GOT3 (cell line): ENCODE measurements at places on chromosomes 16 and 17.

DNA sequence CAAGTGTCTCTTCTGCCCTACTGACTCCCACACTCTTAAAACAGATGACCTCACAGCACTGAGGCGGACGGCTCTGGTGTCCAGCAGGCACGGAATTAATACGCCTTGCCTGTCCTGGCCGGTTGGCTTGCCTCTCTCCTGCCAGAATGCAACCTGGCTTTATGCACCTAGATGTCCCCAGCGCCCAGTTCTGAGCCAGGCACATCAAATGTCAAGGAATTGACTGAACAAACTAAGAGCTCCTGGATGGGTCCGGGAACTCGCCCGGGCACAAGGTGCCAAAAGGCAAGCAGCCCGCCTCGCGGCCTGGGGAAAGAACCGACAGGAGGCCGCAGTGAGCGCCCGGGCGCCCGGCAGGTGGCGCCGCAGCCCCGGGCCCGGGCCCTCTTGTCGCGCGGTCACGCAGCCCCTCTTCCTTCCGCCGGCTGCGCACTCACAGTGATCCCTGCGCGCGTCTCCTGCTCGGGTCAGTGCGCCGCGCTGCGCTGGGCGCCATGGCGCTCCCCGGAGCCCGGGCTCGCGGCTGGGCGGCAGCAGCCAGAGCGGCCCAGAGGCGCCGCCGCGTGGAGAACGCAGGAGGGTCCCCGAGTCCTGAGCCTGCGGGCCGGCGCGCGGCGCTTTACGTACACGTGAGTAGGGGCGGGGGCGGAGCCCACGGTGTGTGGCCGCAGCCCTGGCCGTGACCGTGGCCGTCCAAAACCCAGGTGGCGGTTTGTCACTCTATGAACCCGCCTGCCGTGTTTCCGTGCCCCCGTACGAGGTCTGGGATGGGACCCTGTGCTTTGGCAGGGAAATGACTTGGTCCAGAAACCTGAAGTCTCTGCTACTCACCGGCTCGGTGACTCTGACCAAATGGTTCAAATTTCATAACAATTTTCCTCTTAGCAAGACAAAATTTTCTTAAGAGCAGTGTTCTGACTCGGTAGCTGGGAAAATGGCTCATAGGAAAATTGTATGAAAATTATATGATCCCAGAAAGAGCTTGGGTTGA, at the start of gene RSAD1:
TSS of gene RSAD1 (plus strand) at position 470 of the 991 bp plus-strand sequence. CDS start at position 495, 25 bp downstream.
- DNase-seq: peak; percentile 70

- peak; percentile 22 for DNase-seq
Observed at GRCh38 chr16:70685938-70686375, at the start of gene MTSS2. Gene MTSS2 (minus strand): TSS chr16:70686053. CDS start chr16:70685791, 262 bp downstream.

DNA sequence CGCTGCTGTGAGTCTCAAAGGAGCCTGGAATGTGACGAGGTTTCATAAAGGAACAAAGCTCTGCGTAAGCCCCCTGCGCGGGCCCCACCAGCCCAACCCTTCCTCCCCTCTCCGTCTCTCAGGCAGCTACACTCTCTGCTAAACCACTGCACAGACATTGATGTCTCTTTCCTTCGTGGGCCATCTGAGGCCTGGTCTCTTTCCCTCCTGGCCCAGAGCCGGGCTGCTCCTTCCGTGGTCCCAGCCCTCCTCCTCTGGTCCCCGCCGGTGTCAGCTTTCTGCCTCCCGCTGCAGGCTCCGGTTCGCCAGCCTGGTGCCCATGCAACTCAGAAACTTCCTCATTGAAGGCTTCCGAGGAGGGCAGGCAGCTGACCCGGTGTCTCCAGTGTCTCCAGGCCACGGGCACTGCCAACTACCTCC, 7.4 kb downstream of the SCARF1 start:
- no peak for DNase-seq

GRCh38 chr17:42027961-42028790, 8.3 kb downstream of the NKIRAS2 start:
- no peak for DNase-seq

GRCh38 chr16:84922351-84923120, 88.8 kb downstream of the ZDHHC7 start:
- no peak for DNase-seq

DNA sequence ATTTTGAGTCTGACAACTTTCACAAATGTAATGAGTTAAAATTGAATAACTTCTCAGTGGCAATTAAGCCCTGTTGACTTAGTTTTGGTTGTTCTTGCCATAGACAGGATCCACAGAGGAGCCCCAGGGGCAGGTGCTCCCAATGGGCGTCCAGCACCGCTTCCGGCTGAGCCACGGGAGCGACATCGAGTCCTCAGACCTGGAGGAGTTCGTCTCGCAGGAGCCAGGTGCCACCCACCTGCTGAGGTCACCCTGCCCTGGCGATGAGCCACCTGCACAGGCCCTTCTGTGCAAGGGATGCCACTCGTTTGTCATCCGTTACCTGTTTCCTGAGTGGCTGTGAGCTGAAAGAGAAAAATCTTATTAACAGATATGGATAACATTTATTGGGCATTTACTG, 10.7 kb downstream of the CCDC40 start:
- no peak for DNase-seq

- DNase-seq: peak; percentile 34
Observed at GRCh38 chr17:47720754-47721533, 12.1 kb upstream of the TBX21 start.

DNA sequence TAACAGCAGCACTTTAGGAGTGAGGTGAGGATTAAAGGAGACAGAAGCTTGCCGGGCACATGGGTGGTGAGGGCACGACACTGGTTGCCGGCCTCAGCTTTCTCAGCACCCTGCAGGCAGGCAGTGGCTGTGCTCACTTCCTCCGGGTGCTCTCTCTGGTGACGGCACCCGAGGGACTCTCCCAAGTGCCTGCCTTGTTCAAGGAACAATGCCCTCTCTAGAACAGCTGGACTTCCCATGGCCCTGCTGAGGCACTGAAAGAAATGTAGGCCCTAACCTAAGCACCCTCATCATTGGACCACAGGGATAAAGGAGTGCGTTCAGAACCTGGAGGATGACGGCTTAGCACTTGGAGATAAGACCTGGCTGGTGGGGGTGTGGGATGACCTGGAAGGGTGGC, 72.7 kb downstream of the N4BP1 start:
- DNase-seq: no peak

DNA sequence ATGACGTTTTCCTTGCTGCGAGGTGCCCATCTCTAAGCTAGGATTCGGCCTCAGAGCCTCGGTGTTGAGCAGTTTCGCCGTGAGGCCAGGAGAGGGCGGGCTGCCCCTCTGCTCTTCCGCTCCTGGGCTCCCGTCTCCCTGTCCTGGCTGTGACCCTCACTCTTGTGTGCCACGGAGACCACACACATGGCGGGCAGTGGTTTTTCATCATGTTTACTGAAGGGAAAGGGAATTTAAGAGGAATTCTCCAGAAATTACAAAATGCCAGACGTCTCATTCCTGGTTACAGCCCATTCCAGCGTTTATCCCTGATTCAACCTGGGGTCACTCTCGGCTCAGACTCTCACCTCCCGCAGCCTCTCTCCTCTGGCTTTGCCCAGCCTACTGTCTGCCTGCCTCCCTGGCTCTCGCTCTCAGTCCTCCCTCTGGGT, 96.8 kb upstream of the ELAC2 start:
- no peak for DNase-seq

GRCh38 chr17:59028328-59028727, 78.4 kb downstream of the TRIM37 start:
- DNase-seq: no peak

- no peak for DNase-seq
Observed at GRCh38 chr16:12732600-12732999, 71.1 kb downstream of the CPPED1 start.

DNA sequence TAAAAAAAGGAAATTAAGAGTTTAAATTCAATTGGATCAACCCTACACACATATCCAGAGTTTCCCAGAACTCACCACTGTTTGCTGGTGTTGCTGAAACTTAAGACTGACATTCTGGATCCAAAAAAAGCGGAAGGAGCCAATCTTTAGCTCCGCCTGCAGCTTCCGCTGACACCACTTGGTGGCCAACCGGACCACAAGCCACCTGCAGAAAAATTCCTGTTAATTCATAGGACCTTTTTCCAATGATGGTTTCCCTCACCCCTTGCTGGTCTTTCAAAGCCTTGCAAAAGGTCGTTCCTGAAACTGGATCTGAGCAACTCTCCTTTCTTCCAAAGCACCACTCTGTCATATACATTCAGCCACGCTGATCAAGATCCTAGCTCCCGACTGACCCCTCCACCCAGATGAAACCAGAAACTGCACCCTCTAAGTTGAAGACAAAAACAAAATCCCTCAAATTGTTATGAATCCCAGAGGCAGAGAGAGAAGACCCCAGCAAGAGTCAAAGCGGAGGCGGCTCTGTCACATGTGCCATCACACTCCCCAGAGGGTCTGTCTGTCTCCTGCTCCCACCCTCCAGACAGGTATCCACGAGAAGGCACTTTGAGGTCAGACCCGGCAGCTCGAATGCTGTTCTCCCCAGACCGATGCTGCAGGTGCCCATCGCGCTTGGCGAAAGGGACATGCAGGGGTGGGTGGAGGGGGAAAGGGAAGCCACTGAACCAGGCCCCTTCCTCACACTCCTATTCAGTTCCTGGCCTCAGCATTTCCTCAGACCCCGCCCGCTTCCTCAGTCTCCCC, 773 bp downstream of the BLTP2 start:
- DNase-seq: no peak

DNA sequence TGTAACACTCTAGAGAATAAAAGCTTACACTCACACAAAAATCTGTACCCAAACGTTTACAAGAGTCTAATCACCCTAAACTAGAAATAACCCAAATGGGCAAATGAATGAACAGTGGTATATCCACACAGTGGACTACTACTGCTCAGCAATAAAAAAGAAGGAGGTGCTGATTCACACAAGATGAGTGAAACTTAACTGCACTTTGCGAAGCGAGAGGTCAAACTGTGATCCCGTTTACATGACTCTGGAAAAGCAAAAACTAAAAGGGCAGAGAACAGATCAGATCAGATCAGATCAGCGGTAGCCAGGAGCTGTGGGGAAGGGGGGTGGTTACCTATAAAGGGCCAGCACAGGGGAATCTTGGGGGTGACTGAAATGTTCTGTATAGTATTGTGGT, 113.4 kb downstream of the TRIM37 start:
- no peak for DNase-seq

DNA sequence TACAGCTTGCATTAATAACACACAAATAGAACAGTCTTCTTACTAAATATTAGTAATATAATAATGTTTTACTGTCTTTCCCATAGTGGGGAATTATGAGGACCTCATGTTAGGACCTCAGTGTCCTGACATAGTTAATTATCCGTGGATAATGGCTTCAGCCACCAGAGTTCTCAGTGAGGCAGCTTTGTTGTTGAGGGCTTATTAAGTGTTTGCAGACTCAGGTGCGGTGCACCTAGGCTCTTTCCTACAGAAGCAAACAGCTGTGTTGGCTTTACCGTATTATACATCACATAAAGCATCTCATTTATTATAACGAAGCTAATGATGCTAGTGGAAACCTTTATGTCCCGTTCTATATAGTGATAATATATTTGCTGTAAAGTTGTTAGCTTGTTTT, 246.7 kb downstream of the FTO start:
- DNase-seq: no peak

DNA sequence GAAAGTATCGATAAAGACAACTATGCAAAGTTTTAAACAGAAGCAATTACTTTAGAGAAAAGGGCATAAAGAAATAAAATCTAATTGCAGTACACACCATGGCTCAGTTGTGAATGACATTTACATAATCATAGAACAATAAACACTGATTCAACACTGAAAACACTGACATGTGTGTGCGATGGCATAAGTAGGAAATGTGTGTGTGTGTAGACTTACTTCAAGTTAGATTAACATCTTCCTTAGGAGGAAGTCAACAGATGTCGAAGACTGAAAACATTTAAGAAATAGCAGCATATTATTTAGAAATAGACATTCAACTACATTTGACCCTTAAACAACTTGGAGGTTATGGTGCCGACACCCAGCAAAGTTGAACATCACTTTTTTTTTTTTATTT, 172.4 kb downstream of the STX8 start:
- no peak for DNase-seq

- DNase-seq: no peak
Observed at GRCh38 chr17:5042157-5043022, 7.2 kb upstream of the SLC52A1 start.

GRCh38 chr17:5516060-5516792, 29.9 kb downstream of the MIS12 start:
- DNase-seq: peak; percentile 40

GRCh38 chr16:76926042-76926441, 264.9 kb upstream of the MON1B start:
- no peak for DNase-seq

GRCh38 chr17:75238684-75239191, 22.7 kb downstream of the GGA3 start:
- DNase-seq: no peak

- DNase-seq: no peak
Observed at GRCh38 chr17:14871921-14872320, 393.2 kb downstream of the PMP22 start.

- DNase-seq: no peak
Observed at GRCh38 chr16:50688867-50689266, 4.5 kb upstream of the NOD2 start.

- no peak for DNase-seq
Observed at GRCh38 chr16:1655269-1655807, 22.7 kb upstream of the JPT2 start.

- no peak for DNase-seq
Observed at GRCh38 chr16:4481526-4481925, 5.3 kb downstream of the HMOX2 start.

GRCh38 chr16:49608098-49608497, 234.5 kb downstream of the C16orf78 start:
- no peak for DNase-seq

- DNase-seq: no peak
Observed at GRCh38 chr16:83817022-83817421, 9.2 kb downstream of the HSBP1 start.

DNA sequence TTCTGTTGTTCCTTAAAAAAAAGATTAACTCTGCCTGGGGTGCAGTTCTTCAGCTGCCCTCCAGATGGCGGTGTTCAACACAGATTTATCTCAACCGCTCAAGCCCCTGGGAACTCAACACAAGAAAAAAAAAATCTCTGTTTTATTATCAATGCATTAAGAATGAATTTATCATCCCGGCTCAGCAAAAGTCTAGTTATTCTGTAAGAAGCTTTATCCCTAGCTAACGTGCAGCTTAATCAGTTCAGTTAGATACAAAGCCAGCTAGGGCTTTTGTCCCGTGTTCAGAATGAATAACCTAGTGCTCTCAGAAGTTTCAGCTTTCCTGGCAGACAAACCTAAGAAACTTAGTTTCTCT, 475.9 kb upstream of the CCL2 start:
- DNase-seq: no peak

DNA sequence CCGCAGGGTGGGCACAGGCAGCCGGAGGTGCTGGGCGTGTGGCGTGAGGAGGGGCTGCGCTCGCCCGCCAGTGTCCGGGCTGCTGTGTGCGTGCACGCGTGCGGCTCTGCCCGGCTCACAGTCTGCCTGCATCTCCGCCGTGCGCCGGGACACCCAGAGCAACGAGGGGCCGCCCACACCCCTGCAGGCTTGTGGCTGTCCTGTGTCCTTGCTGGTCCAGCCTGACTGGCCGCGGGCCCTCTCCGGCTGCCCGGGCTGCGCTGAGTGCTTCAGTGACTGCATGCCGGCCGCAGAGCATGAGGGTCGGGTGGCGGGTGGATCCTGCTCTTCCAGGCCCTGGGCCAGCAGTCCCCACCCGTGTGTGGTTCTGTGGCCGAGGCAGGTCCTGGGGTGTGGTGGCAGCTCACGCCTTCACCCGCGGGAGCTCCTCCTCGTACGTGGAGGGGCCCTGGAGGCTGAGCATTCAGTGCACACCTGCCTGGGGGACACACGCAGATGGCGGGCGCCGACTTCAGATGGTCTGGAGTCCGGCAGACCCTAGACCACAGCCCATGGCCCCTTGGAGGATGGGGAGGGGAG, 12.4 kb downstream of the TPSG1 start:
- no peak for DNase-seq
